ENCODE measurements at places on chromosomes 5 and 9.

- DNase-seq, result no peak
These were observed 263.2 kb downstream of the COX7C start for GRCh38 chr5:86880785-86881492.

GRCh38 chr9:123568691-123569688 is 213.0 kb downstream of the CRB2 start:
- DNase-seq, result no peak

GRCh38 chr5:83374547-83374946 is 97.0 kb upstream of the VCAN start:
- DNase-seq, result no peak

DNA sequence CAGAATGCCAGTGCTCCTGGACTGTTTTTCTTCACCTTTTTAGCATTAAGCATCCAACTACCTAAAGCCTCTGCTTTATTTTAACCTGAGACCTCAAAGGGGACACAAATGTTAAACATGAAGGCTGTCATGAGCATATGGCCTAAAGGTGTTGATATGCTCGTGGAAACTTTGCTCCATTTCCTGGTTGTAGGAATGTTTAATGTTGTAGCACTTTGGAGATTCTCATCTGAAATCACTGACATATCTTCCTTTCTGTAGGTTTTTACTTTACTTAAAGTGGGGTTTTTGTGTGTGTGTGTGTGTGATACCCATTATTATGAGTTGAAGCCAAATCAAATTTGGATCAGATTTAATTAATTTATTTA is 37.0 kb downstream of the HABP4 start:
- no peak for DNase-seq

DNA sequence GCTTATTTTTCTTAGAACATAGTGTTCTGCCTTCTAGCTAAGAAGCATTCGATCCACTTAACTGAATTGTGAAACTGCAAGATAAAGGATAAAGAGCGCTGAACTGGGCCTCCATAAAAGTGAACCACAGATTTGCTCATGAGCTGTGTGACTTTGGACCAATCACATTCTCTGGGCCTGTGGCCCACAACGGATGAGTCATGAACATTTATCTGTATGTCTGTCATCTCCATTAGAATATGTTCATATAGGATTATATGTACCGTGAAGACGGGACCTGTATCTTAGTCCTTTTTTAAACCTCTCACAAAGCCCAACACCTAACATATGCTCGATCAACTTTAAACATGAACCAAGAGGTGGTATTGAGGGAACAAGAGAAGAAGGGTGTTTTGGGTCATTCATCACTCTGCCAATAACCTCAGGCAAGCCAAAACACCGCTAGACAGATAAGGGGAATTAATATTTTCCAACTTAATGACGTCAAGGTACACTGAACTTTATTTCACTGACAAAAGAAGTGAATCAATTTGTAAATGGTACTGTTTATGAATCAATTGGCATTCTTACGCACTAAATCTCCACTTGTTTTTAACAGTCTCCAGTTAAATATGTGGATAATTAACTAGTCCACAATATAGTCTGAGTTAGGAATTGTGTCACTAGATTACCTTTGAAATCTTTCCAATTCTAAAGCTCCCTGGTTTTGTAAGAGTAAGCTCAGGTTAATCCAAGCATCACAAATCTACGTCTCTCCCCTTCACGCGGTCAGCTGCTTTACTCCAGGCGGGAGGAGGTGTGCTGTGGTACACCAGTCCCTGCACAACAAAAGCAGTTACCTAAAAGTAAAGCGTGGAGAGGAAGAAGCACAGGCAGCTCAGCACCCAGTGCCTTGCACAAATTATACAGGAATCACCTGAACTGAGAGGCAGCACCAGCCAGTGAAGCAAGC is 1.6 kb downstream of the TMEM245 start:
- DNase-seq, result no peak

DNA sequence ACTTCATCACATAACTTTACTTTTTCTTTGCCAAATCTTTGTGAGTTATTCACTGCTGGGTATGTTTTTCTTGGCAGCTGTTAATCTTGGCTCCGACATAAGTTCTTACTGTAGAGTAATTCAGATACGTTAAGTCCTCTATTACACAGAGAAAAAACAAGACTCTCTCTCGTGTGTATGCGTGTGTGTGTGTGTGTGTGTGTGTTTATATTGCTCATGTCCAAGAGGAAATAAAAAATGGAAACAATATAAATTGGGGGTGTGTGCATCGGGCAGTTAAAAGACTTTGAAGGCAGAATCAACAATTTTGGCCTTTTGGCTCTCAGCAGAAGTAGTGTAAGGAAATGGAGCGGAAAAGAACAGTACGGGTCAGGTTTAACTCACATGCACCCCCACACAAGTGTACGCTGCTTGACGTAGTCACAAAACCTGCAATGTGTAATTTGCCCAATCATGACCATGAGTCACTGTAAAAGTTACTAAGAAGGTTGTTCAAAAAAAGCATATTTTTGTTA is 67.2 kb upstream of the IFNE start:
- no peak for DNase-seq

- no peak for DNase-seq
These were observed 163.8 kb downstream of the SYK start for GRCh38 chr9:90965226-90966030.

GRCh38 chr5:163503106-163504078 is 2.0 kb upstream of the MAT2B start:
- DNase-seq, result no peak

DNA sequence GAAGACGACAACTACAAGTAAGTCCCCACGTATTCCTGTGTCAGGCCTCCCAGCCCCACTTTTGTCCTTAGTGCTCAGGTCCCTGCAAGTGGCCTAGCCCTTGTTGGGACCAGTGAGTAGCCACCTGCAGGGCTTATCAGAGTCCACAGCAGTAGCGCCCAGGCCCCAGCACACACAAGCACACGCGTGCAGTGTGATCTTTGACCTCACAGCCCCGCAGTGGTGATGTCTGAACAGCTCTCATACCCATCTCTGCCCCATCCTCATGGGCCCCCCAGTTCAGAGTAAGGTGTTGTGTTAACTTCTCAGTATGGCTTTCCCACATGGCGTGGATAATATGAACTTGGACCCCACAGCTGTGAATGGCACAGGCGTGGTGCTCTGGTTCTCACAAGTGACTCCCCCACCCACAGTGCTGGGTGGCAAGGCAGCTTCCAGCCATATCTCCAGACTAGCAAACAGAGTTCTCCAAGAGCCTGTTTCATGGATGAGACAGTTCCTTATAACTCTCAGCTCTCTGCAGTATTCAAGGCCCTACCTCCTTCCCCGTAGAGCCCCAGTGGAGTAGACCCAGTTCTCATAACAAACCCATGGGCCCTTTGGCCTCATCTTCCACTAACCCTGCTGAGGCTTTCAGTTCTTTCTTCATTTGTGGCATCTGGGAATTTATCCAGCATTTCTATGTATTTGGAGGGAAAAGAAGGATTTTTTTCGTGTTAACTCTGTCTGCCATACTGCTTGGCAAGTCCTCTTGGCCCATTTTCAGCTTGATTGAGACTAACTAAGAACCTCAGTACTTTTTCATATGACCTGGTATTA is 46.5 kb upstream of the ANGPTL2 start:
- DNase-seq, result no peak

DNA sequence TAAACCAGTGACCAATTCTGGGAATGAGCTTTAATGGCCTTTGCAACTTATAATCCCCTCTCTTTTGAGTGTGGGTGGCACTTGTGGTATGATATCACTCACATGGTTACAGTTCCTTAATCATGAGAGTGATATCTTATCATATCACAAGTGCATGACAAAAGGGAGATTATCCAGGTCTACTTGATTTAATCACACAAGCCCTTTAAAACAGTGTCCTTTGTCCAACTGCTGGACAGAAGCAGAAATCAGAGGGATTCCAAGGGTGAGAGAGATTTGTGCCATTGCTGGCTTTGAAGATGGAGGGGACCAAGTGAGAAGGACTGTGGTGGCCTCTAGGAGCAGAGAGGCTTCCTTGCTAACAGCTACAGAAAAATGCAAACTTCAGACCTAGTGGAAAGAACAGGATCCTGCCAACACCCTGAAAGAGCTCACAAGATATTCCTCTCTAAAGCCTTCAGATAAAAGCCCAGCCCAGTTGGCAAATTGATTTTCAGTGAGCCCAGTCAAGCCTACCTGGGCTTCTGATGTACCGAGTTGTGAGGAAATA is 279.0 kb upstream of the TLE4 start:
- DNase-seq, result no peak

GRCh38 chr5:159586921-159587320 is 256.6 kb upstream of the IL12B start:
- no peak for DNase-seq

- DNase-seq, result peak; percentile 32
These were observed 1.1 kb upstream of the NOTCH1 start for GRCh38 chr9:136546697-136547501.

DNA sequence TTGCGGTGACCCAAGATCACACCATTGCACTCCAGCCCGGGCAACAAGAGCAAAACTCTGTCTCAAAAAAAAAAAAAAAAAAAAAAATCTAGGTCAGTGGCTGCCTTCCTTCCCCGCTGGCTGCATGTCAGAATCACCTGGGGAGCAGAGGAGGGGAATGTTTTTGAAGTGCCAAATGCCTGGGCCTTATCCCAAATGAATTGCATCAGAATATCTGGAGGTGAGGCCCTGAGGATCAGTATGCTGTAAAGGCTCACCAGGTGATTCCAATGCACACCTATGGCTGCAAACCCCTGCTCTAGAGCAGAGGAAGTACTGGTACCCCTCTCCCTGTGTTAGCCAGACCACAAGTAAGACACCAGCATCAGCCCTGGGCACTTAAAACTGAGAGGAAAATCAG is 44.7 kb upstream of the GABRP start:
- no peak for DNase-seq

DNA sequence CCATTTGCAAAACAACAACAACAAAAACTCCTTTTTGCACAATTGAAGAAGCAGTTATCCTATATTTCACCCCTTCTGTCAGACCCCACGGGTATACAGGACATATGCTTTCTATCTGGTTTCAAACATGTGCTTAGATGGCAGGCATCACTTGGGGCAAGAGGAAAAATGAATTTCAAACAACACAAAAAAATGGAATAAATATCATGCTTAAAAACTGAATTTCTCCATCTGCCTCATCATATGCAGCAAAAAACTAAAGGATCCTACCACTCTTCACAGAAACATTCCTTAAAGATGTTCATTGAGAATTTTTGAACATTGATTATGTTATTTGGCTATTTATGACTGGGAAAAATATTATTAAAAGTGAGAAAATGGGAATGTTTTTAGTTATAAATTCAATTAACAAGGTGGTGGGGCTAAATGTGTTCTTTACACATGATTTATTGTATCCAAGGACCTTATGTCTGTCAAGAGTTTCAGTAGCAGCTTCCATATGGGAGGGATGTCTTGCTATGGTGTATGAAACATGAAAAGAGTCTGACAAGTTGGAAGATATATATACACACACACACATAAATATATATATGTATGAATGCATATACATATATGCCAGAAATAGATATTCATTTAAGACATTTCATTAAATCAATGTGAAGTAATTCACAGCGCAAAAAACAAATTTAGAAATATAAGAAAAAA is 358.0 kb downstream of the CDH12 start:
- DNase-seq, result no peak
